ENCODE measurements at places on chromosomes 16 and 17.

GRCh38 chr16:66889622-66890021 lies 9.3 kb downstream of the PDP2 start:
- no peak for DNase-seq

DNA sequence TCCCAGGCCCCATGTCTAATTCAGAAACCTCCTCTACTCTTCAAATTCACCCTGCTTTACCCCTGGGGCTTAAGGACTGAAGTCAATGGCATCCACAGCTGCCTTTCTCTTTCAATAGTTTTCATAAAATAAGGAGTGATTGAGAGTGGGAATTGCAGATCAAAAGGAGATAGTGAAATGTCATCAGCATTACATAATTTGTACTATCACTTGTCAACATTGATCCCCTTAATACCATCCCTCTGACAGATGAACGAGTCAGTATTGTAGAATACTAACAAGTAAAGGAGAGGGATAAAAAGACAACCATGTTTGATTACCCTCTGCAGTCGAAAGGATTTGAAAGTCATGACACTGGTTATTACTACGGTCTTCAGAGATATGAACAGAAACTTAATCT lies 212.4 kb downstream of the TMEM114 start:
- no peak for DNase-seq

DNA sequence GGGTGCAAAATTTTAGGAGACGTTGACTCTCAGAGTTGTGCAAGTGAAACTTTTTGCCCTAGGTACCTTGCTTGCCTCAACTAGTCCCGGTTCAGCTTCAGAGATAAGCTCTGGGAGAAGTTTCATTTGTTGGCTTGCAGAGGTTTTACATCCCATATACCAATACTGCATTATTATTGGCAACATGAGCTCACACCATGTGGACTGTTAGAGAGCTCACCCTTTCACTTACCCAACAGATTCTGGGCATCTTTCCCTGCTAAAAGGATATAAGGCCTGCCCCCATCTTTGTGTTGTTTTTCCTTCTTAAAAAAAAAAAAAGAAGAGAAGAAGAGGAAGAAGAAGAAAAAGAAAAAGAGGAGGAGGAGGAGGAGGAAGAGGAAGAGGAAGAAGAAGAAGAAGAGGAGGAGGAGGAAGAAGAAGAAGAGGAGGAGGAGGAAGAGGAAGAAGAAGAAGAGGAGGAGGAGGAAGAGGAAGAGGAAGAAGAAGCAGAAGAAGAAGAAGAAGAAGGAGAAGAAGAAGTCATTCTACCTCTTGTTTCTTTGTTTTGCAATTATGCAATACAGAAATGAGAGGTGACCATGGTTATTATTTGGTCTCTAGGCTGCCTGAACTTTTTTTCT lies 292.6 kb upstream of the IRX3 start:
- DNase-seq = no peak

DNA sequence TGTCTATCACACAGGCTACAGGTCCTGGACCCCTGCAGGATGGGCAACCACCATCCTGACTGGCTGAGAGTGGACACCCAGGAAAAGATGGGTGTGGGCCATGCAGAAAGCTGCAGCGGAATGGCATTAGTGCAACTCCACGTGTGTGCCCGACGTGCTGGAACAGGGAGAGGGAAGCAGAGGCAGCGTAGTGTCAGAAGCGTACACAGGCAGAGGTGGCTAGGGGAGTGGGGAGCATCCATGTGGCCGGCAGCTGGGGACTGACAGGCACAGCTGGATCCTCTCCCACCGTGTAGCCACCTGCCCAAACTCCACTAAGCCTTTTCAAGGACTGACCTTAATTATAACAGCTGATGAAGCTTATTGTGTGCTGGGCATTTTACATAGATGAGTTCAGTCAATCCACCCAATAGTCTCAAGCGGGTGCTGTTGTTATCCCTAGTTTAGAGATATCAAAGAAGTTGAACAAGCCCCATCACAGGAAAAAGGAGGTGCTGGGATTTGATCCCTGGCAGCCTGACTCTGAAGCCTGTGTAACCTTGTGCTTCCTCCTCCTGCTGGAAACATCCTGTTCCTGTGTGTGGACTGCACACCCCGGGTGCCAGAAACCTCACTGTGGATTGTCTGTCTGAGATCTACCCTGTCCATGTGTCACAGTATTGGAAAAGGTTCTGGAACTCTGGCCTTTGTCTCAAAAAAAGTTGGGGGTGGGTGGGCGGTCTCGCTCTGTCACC lies 114.0 kb downstream of the PRKCA start:
- DNase-seq = no peak

GRCh38 chr16:53417011-53417410 lies 17.3 kb upstream of the RBL2 start:
- peak; percentile 2 for DNase-seq

DNA sequence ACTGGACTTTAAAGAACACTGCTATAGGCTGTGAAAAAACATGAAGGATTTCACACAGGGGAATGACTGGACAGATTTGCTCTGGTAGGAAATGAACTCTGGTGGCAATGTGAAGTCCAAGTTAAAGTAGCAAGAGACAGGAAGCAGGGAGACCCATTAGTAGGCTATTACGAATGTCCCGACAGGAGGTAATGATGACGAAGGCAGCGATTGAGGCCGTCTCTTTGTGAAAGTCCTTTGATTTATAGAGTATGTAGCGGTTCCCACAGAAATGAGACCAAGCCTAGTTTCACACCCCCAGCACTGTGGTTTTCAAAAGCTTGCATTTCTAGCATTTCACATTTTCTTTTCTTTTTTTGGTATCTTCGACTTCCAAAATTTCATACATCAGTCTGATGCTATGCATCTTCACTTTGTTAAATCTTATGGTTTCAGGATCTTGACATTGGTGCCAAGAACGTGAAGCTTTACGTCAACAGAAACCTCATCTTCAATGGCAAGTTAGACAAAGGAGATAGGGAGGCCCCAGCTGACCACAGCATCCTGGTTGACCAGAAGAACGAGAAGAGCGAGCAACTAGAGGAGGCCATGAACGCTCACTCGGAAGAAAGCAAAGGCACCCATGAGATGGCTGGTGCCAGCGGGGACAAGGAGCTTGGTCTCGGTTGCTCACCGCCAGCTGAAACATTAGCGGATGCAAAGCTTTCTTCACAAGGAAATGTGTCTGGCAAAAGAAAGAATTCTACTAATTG lies 189.8 kb downstream of the KATNIP start:
- no peak for DNase-seq

- DNase-seq = no peak
These were observed 31.5 kb downstream of the MXRA7 start for GRCh38 chr17:76679239-76679638.

GRCh38 chr17:17638467-17638866 lies 42.8 kb upstream of the RAI1 start:
- DNase-seq = no peak

DNA sequence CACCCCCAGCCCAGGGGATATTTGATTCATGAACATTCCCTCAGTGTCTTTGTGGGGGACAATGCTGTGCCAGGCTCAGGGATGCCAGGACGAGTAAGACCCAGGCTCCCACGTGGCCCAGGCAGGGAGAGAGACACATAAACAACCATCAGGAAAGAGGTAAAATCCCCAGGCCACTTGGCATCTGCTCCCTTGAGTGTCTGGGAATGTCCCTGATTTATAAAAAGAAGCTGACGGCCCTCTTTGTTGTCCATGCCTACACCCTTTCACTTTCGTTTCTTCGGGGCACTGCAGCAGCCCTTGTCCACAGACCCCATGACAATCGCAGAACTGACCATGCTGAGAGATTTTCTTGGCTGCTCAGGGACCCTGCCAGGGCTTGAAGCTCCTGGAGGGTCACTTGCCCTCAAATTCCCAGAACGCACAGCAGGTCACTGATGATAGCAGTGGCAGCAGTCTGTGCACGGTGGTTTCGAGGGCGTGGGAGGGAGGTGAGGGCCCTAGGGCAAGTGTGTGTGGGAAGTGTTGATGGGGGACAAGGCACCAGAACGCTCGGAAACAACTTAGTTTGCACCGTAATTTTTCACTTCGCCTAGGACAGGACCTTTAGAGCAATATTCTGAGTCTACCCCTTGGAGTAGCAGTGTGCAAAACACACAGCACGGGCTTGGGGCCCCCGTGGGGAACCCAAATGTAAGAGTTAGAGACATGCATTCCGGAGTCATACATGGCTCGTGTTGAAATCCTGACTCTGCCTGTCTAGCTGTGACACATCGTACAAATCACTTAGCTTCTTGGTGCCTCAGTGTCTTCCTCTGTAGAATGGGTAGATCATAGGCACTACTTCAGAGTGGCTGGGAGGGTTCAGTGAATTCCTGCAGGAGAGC lies 4.7 kb downstream of the NOD2 start:
- no peak for DNase-seq

DNA sequence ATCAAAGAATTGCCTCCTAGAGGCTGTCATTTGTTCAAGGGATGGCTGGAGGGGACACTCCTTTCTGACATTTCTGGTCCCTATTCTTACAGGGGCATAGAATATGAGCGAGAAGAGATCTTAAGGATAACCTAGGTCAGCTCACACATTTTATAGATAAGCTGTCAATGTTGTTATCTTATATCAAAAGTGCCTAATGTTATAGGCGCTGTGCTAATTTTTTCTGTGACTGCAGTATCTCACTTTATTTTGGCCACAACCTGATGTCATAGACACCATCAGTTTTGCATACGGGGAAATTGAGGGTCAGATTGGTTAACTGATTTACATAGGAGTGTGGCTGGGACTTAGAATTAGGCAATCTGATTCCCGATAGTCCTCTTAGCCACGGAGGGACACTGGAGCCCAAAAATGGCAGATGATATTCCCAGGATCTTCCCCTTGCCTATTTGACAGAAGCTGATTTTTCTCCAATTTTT lies 1.2 kb downstream of the CPD start:
- DNase-seq = no peak

- peak; percentile 42 for DNase-seq
These were observed 5.8 kb upstream of the ZNF23 start for GRCh38 chr16:71467810-71468209.

Measured in fibroblast of skin of right biceps (primary cell).